ENCODE measurements at places on chromosomes 16 and 17.

GRCh38 chr16:2270588-2271470 is 2.9 kb upstream of the RNPS1 start:
- DNase-seq = no peak

DNA sequence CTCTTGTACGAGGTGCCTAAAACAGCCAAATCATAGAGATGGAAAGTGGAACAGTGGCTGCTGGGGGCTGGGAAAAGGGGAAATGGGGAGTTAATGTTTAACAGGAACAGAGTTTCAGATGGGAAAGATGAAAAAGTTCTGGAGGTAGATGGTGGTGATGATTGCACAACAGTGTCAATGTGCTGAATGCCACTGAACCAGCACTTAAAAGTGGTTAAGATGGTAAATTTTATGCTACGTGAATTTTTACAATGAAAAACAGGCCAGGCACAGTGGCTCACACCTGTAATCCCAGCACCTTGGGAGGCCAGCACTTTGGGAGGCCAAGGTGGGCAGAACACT is 130.4 kb downstream of the C16orf78 start:
- no peak for DNase-seq

DNA sequence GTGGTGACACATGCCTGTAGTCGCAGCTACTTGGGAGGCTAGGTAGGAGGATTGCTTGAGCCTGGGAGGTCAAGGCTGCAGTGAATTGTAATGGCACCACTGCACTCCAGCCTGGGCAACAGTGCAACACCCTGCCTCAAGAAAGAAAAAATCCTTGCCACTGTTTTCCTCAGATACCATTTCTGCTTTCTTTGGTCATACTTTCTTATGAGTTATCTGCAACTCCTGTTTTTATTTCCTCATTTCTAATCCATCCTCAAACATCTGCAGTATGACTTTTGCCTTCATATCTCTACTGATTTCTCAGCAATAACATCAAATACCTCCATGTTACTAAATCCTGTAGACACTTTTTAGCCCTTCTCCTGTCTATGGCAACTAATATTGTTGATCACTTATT is 3.1 kb upstream of the AP2B1 start:
- no peak for DNase-seq

DNA sequence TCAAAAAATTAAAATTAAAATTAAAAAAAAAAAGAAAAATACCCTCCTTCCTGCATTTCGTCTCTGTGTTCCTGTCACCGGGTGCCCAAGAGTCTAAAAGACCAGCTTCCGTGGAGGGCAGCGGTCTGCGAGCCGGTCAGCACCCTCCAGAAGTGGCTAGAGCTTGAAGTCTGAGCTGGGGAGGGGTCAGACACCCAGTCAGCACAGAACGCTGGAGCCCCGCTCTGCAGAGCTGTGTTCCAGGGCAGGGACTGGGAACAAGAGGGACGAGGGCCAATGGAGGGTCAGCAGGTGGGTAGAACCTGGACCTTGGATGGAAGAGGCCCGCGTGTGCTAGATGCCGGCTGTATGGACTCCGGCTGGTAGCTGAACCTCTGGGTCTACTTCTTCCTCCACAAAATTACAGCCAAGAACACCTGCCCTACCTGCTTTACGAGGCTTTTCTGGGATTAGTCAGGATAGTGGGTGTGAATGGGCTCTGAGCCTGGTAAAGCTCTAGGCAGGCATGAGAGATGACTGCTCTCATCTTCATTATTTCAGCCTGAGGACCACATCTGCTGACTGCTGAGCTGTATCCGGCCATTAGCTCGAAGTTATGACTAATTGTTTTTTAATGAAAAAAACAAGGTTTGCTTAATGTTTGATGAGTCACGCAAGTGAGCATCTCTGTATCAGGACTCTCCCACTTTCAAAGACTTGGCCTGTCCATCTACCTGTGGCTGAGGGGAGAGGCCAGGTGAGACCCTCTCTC is 5.9 kb downstream of the TRPV1 start:
- DNase-seq = no peak

DNA sequence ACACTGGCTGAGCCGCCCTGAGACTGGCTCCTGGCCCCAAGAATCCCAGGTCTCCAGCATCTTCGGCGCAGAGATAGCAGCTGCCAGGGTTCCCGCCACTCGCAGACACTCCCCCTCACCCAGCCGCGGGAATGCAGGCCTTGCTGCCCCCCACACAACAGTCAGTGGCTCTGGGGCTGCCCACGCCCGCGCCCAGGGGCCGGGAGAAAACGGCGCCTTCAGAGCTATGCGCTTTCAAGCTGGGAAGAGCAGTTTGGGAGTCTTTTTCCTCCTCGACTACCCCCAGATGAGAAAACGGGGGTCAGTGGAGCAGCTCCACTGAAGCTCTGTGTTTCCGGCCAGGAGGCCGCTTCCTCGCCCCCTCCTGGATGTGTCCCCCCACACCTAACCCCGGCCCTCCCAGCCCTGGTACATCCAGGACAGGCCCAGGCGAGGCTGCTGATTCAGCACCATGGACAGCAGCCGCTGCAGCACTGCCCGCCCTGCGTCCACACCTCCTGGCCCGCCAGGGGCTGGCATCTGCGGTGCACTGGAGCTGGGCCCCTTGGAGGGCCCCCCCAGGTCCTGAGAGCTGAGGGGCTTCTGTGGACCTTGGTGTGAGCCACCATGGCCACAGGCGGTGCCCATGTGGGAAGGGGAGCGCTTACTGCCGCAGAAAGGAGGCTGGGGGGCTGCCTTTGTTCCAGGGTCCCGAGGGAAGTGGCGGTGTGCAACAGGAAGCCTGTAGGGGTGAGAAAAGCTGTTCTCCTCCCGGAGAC is 35.7 kb downstream of the CACNA1H start:
- no peak for DNase-seq

DNA sequence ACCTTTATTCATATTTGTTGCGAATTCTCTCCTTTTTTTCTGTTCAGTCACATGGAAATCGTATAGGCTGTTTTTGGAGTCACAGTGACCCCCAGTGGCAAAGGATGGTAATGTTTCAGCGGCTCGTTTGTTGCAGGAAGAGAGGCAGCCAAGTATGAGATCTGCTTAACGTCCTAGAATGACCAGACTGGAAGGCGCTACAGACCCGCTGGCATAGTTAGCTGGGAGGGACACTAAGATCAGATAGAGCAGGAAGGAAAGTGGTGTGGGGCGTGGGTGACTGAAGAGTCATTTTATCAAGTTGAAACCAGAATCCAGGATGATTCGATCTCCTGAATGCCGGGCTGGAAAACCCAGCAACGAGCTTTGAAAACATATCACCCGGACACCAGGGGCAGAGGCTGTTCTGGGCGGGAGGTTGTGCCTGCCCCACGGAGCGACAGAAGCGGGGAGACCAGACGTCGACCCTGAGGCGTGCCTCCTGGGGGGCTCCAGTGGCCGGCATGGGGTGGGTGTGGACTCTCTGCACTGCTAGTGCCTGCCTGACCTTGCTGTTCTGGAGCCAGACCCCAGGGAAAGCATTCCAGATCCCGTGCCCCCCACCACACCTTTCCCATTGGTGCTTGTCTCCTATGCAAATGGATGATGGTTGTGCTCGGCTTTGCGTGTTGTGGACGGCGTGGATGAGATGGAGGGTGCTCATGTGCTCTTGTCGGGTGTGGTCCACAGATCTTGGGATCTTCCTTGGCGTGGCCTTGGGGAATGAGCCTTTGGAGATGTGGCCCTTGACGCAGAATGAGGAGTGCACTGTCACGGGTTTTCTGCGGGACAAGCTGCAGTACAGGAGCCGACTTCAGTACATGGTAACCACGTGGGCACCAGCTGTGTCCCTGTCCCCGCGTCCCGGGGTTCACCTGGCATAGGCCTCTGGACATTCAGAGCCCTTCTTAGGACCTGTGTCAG is 7.7 kb downstream of the IL34 start:
- peak; percentile 87 for DNase-seq

GRCh38 chr17:37824534-37825485 is 80.0 kb upstream of the HNF1B start:
- no peak for DNase-seq
